ENCODE measurements at places on chromosomes 5 and 9. TPM values are rescaled to one million over a fixed set of nuclear protein-coding genes. Genes with fewer than 3 reads are reported as not detected.
A peak's percentile ranks its signal among the peaks of the same experiment; 100 is the strongest.

GRCh38 chr5:128053291-128053954, 30.1 kb upstream of the SLC12A2 start:
- no peaks in the 10 kb centered on the region for H3K27me3 ChIP-seq
- no peak for DNase-seq
- no peak overlapping the region for H3K4me3 ChIP-seq
- no peaks in the 10 kb centered on the region for H3K4me1 ChIP-seq
- H3K27ac ChIP-seq, result no peak overlapping the region

DNA sequence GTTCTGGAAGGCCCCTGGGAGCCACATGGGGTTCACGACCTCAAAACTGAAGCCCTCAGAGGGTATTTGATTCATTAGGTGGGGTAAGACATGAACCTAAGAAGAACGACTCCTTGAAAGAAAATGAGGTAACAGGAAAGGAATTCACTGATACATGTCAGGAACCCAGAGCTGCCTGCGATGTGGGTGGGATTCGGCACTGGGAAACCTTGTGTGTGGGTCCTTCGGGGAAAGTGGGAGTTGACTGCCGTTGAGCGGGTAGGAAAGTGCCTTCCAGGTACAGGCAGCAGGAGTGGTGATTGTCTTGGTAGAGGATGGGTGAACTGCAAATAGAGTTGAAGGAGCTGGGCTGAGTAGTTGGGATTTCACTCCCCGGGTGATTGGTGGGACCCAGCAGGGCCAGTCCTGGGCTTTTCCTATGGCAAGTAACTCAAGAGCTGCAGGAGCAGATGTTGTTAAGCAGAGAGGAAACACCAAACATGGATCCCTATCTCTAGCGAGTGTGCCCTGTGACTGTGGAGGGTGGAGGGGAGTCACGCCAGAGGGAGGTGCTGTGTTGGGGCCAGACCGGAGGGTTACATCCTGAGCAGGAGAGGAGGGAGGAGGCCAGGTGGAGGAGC, 30.8 kb downstream of the ANKRD33B start:
- no peak overlapping the region for H3K27ac ChIP-seq
- H3K4me1 ChIP-seq, result peaks cover 20% of the 10 kb centered on the region
- no peak overlapping the region for H3K4me3 ChIP-seq

DNA sequence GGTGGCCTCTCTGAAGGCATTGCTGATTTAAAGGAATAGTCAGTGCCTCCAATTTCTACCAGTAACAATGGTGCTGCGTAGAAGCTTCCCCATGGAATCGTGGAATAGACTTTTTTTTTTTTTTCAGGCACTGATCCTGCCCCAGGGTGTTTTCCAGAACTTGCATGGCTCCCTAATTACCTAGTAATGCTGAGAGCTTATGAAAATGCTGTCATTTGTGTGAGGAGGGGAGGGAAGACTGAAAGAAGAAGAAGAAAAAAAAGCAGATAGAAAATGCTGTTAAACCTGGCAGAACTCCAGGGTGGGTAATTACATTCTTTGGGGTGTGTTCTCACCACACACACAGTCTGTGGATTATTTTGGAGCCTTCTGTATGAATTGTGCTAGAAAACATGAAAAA, 4.8 kb upstream of the GRIA1 start:
- H3K27me3 ChIP-seq, result peaks cover 13% of the 10 kb centered on the region
- H3K36me3 ChIP-seq, result no peaks in the 10 kb centered on the region
- no peak for DNase-seq
- no peaks in the 10 kb centered on the region for H3K4me1 ChIP-seq
- H3K27ac ChIP-seq, result no peak overlapping the region

- H3K27ac ChIP-seq, result no peak overlapping the region
- no peaks in the 10 kb centered on the region for H3K4me1 ChIP-seq
- H3K27me3 ChIP-seq, result no peaks in the 10 kb centered on the region
- no peak overlapping the region for H3K4me3 ChIP-seq
- H3K36me3 ChIP-seq, result no peaks in the 10 kb centered on the region
These were observed 717.5 kb downstream of the IRX1 start for GRCh38 chr5:4313138-4313537.

DNA sequence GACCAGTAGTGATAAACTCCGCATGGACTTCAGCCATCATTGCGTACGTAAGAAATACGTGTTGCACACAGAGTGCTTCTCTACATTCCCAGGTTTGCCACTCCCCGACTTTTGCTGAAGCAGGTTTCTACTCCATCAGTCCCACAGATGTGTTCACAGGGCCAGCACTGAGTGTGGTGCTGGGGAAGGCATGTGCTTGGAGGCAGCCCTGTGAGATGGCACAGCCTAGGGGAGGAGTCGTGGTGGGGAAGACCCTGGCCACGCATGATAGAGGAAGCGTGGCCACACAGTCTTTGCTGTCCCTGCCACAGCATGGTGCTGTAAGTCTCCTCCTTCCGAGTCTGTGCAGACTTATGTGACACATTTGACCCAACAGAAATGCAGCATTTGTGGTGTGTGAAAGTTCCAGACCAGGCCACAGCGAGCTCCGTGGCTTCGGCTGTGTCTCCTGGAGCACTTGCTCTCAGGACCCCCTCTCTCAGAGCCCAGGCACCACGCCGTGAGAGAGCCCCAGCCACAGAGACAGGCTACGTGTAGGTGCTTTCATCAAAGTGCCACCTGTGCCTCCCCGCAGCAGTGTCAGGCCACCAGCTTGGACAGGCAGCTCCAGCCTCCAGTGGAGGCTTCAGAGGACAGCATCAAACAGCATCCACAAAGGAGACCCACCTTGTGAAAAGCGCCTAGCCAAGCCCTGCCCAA, 197.8 kb downstream of the AUH start:
- H3K4me3 ChIP-seq, result no peak overlapping the region
- H3K27me3 ChIP-seq, result no peaks in the 10 kb centered on the region
- H3K4me1 ChIP-seq, result no peaks in the 10 kb centered on the region

DNA sequence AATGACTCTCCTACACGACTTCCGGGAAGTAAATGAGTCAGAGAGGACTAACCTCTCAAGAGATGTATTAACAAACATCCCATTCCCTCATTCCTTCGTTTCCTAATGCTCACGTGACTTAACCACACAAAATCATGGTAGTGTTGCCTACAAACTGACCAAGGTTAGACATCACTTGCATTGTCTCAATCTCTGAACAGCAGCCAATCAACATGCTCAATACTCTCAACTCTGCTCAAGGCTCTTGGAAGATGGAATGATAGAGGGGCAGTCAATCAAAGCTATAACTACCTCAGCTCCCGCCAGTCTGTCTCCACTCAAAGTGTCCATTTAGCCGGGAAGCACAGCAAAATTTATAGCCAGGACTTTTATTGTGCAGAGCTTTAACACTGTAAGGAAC, 143.8 kb upstream of the PIK3R1 start:
- no peak overlapping the region for H3K4me3 ChIP-seq
- H3K27ac ChIP-seq, result peak overlapping the region; percentile 39
- no peaks in the 10 kb centered on the region for H3K27me3 ChIP-seq

GRCh38 chr9:88090151-88090581, 48.1 kb downstream of the SPATA31C2 start:
- no peak overlapping the region for H3K4me3 ChIP-seq
- H3K27ac ChIP-seq, result no peak overlapping the region
- H3K27me3 ChIP-seq, result no peaks in the 10 kb centered on the region
- H3K4me1 ChIP-seq, result no peaks in the 10 kb centered on the region

DNA sequence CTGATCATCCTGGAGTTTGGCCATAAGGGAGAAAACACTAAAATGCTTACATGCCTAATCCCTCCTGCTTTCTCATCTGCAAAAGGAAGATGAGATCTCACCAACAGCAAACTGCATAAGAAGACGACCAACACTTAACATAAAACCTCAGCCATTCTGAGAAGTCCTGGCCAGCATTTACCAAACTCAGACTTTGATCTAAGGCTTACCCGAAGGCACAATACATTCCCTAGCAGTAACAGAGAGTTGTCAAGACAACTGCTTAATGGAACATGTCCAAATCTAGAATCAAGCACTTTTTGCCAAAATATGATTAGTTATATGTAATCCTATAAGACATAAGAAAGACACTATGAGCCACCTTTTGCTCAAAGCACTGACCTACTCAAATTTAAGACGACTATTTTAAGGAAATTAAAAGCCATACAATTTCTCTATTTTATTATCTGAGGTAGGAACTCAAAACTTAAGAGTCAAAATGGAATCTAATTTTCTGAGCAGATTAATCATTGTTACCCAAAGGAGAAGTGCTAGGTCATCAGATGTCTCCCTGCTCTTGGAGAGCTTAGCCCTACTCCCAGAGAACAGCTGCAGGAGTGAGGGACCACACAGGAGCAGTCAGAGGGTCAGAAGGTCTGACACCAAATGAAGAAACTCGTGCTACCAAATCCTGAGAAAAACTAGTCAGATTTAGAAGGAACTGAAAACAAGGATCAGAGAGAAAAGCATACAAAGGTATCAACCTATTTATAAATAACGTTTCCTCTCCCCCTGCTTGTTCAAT, 39.3 kb downstream of the EPB41L4A start:
- H3K27me3 ChIP-seq, result no peaks in the 10 kb centered on the region
- H3K27ac ChIP-seq, result no peak overlapping the region
- no peaks in the 10 kb centered on the region for H3K36me3 ChIP-seq
- H3K4me1 ChIP-seq, result no peaks in the 10 kb centered on the region
- no peak overlapping the region for H3K4me3 ChIP-seq

The OTP gene
- total RNA-seq, result not detected

The LEAP2 gene
- total RNA-seq, result 1.7 TPM

The MRPS27 gene
- total RNA-seq, result 46.0 TPM
